HL-60 (cell line): ENCODE measurements at places on chromosomes 2 and 18.

DNA sequence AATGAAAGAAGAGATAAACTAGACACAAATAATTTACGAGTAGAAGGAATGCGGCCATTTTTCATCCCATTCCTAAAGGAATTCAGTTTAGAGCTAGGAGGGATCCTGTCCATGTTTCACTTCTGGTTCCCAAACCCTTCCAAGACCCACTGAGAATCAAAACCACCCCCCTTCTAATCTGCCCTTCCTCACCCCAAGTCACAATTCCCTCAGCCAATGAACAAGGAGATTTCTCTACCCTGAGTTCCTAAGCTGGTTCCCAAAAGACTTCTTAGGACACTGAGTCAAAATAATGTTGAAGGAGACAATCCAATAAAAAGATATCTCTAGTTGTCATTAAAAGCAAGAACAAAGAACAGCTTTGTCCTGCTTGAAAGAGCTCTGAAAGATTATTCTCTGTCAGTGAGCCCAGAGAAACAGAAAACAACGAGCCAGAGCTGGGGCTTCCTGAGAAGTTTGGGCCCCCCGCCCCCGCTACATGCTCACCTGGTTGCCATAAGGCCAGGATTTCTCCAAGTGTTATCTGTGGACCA, 45.7 kb downstream of the STK39 start:
- no peak for DNase-seq

DNA sequence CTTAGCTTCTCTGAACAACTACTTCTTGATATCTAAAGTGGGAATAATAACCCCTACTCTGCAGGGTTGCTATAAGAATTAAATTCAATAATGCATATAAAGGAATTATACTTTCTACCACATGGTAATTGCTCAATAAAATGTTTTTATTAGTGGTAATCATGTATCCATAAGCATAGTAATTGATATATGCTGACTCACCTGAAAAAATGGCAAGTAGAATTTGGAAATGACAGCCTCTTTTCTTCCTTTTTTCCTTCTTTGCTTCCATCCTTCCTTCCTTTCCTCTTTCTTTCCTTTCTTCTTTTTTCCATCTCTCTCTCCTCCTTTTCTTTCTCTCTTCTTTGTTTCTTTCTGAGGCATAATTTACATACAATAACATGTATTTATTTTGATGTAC, 65.3 kb downstream of the DPP10 start:
- DNase-seq: no peak

DNA sequence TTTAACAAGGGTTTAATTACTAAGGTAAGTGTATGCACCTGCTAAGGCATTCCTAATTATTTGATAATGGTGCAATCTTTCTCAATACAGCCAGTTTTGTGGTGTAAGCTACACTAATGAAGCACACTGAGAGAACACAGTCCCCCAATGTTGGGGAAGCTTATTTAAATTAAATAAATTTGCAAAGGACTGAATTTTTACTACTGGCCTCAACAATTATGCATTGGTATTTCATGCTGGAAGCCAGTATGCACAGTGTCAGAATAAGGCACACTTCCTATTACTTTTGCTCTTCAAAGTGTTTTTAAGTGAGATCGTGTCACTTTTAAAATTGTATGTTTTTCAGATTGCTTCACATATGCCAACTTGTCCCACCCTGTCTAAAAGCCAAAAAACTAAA, 103.2 kb upstream of the ZNF521 start:
- DNase-seq: no peak

GRCh38 chr2:207938886-207939285, 86.4 kb downstream of the PLEKHM3 start:
- DNase-seq: no peak

GRCh38 chr2:52473526-52473925, 1294.1 kb upstream of the CHAC2 start:
- no peak for DNase-seq

DNA sequence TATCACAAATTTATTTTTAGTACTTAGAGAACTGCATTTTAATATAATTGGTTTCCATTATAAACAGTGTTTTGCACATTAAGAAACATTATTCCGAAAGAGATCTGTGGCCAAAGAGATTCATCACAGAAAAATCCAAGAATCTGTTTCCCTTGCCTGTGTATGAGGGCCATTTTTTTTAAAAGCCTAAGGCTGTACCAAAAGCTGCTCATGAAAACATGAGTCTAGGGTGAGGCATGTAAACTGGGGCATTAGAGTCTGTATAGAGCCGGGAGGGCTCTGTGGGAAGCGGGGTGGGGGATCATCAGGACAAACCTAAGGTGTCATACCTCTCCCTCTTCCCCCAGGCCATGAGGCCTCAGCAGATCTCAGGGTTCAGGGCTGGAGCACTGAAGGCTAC, 223.8 kb downstream of the FBXO15 start:
- DNase-seq: no peak

GRCh38 chr18:55688030-55688429, 100.0 kb upstream of the TCF4 start:
- DNase-seq: no peak

GRCh38 chr2:238894226-238894949, 46.5 kb downstream of the TWIST2 start:
- DNase-seq: no peak

DNA sequence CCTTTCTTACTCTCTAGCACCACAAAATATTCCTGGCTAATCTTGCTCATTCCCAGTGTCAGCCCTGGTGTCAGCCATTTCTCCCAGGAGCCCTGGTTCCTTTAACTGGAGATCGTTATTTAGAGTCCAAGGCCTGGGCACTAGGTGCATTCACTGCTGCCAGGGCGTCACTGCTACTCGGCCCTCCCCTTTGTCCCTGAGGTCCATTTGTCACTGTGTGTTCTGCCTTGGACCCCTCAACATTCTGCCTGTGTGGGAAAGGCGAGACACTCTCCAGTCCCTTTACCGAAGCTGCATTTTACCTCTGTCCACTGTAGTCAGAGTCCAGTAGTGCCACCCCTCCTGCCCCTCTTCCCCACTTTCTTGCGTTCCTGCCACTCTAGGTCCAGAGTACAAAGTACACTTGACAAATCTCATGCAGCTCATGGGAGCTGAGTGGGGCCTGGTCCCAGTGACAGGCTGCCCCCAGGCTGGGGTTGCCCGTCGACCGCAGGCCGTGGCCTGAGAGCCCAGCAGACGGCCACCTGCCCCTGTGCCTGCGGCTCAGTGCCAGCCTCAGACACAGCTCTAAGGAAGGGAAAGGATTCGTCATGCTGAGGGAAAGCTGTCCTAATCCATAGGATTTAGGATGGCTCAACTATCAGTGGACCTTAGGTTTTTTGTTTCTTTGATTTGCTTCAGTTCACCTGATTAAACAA, 52.1 kb downstream of the COPS8 start:
- no peak for DNase-seq

DNA sequence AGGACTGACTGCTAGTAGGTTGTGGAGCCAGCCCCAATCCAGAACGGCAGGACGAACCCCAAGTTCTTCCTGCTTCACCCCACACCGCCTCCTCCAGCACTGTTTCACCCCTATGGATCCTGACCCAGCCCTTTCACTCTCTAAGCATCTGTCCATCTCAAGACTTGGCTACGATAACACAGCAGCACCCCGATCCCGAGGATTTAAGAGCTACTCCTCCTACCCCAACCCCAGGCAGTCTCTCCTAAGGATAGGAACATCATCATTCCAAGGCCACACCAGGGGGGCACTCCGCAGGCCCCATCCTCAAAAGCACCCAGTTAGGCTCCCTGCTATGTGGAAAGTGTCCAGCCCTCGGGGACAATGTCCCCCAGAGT, 645 bp downstream of the KCTD18 start:
- DNase-seq: no peak

DNA sequence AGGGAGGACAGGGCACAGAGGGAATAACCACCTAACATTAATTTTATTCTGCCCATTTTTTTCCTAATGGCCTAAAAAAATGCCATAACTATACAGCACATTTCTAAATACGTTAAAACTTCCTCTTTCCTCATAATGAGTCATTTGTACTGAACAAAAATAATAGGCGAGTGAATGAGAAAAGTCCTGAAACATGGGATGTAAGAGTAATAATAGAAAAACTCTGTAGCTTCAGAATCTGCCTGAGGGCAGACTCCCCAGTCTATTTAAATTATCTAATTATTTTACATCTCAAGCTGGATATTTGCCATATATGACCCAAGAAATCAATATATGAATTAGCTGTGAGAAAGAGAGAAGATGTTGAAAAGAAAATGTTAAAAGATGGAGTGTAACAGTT, 285.1 kb downstream of the TMX3 start:
- DNase-seq: no peak

GRCh38 chr18:78776706-78777285, 202.8 kb upstream of the SALL3 start:
- DNase-seq: no peak

GRCh38 chr2:31535768-31536167, 45.0 kb downstream of the SRD5A2 start:
- DNase-seq: no peak

DNA sequence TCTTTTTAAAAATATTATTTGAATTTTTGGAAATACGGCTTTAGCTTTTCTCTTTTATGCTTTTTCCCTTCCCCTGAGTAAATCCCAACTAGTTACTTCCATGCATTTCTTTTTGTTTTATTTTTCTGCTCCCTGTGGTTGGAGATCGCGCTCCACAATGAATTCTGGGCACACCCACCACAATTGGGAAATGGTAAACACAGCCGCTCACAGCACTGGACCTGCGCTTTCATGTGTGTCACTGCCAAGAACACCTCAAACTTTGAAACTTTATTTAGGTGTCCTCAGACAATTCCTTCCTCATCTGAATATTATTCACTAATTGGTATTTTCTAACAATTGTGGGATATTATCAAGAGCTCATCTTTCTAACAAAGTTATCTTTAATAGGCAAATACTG, 82.8 kb upstream of the TMEM18 start:
- no peak for DNase-seq

- no peak for DNase-seq
These were observed 12.0 kb downstream of the SERPINE2 start for GRCh38 chr2:224027070-224027469.

- DNase-seq: no peak
These were observed 1.0 kb upstream of the HOXD12 start for GRCh38 chr2:176098366-176099158.

DNA sequence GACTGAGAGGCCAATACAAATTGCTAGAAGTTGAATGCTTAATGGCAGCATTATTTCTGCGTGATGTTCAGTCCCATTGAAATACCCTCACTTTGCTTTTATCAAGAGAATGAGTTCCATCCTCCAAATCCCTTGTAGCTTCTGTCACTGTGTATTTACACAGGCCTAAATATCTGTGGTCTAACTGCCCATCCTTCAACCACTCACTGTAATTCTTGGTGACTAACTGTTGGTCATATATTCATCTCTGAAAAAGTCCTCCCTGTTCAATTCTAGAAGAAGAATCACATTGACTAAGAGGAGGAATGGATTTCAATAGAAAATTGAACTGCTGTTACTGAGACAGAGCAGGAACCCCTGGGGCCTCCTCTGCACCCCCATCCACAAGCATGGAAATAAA, 74.2 kb upstream of the L3MBTL4 start:
- DNase-seq: no peak

GRCh38 chr2:190184460-190184859, 121.9 kb upstream of the MSTN start:
- no peak for DNase-seq

DNA sequence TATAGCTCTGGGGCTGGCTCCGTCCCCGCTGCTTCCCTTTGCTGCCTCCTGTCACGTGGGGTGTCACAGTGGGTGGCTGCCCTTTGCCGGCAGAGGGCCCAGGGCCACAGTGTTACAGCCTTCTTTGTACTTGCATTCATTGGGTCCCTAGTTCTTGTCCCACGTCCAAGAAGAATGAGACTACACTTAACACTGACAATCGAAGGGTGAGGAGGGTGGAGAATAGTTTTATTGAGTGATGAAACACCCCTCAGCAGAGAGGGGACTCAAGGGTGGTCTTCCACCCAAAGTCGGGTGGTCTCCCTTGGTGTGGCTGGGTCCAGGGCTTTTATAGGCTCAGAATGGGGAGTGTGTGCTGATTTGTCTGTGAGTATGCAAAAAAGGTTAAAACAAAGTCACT, 1.9 kb downstream of the ATG4B start:
- DNase-seq: no peak

- no peak for DNase-seq
These were observed 5.0 kb downstream of the CFAP221 start for GRCh38 chr2:119549241-119549640.

DNA sequence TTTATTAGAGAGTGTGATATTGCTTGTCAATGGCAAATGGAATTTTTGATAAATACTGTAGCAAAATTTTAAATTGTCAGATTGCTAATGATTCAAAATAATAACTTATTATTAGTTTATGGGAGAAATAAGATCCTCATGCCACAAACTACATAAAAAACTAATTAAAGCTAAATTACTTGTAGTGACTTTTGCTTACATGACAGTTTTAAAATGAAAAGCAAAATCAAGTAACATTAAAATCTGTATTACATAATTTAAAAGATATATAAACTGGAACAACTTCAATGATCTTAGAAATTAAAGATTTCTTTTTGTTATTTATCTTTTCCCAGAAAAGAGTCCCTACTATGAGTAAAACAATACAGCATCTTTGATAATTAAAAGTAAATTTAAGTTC, 17.7 kb upstream of the RND3 start:
- no peak for DNase-seq

- DNase-seq: no peak
These were observed 12.0 kb upstream of the NRP2 start for GRCh38 chr2:205670292-205670691.

GRCh38 chr18:35377875-35378573, 887 bp upstream of the ZNF396 start:
- DNase-seq: no peak

DNA sequence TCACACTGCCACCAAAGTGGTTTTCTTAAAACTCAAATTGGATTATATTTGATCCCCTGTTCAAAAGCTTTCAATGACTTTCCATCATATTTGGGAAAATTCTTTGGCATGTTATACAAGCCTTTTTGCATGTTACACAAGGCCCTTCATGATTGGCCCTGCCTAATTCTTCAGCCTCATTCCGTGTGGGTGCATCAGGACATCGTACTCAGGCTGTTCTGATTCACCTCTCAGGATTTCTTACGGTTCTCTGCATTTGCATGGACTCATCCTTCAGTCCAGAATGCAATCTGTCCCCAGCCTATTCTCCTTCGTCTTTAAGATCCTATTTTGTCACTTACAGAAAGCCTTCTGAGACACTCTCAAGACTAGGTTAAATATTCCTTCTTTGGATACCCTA, 107.8 kb downstream of the LYPD1 start:
- DNase-seq: no peak

- DNase-seq: no peak
These were observed 1055.2 kb upstream of the FANCL start for GRCh38 chr2:59296279-59296678.

GRCh38 chr2:81505586-81505985, 1201.0 kb upstream of the LRRTM1 start:
- DNase-seq: no peak

- no peak for DNase-seq
These were observed 2.7 kb downstream of the ZAP70 start for GRCh38 chr2:97715951-97716694.

- no peak for DNase-seq
These were observed 51.4 kb upstream of the TRIB2 start for GRCh38 chr2:12665334-12665733.

DNA sequence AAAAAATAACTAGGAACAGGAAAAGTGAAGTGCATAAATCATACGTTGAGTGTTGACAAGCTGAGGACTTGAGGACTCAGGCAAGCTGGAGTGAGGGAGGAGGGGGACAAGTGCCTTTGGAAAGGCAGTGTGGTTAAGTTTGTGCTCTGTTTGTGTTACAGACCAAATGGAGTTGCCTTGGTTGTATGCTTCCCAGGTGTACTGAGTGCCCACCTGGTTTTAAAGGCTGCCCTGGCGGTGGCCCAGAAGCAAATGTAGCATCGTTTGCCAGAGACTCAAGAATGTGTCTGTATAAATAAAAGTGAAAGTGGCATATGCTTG, 240.9 kb downstream of the PRKCE start:
- DNase-seq: no peak
